ENCODE measurements at places on chromosomes 5 and 9.

DNA sequence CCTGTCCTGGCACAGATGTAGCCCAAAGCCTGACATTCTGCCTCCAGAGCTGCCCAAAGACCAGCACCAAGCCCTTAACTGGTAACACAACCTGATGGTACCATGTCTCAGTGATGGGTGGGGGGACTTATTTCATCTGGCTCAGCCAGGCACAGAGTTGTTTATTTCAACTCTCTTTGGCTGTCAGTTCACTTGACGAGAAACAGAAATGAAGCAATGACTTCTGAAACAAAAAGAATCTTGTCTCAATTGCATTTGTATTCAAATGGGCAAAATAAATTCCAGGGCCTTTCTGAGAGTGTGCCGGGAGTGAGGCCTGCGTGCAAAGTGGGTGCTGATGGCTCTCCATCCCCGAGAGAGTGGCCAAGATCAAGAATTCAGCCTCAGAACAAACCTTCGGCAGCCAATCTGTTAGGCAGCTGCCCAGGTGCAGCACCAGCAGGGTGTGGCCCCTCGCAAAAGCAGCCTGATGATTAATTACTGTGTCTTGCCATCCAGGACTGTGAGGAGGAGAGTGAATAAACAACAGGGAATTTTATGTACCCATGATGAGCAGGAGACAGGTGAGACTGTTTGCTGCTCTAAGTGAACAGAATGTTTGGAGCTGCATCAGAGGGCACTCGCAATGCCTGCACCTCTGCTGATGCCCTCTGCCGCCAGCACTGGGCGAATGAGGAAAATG lies 238.0 kb downstream of the HSPA4 start:
- DNase-seq = no peak

- DNase-seq = no peak
Observed at GRCh38 chr9:115306865-115307264, 188.9 kb upstream of the TNC start.

DNA sequence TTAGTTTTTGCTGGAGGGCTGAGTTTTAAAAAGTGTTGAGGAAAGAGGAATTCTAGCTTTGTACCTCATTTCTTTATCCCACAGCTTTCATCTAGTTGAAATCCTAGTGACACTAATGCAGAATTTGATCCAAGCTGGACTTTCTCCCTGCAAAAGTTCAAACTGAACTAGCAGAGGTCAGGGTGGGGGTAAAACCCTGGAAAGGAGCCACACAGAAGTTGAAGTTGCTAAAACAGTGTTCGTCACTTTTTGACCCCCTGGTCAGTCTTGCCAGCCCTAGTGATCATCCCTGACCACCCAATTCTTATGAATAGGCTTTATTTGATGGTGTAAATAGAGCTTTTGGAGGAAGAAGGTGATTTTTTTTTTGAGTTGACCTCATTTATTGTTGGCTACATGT lies 390.4 kb downstream of the TMEM38B start:
- no peak for DNase-seq

- DNase-seq = no peak
Observed at GRCh38 chr9:113763429-113763828, 112.7 kb upstream of the ZNF618 start.

DNA sequence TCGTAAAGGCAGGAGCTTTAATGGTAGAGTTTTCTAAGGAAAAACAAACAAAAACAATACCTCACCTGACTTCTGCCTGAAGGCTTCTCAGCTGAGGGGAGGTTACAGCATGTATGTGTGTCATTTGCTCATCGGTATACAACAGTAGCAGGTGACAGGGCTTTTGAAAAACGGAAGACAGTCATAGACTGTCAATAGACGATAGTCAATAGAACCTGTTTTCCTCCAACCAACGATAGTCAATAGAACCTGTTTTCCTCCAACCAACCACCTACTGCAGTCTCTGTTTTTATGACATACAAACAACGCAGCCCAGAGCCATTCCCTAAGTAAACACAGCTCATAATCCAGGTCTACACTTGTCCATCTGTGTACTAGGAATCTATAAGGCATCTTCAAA lies 74.6 kb downstream of the RETREG1 start:
- no peak for DNase-seq

- DNase-seq = no peak
Observed at GRCh38 chr5:151097820-151098767, 17.3 kb upstream of the TNIP1 start.

DNA sequence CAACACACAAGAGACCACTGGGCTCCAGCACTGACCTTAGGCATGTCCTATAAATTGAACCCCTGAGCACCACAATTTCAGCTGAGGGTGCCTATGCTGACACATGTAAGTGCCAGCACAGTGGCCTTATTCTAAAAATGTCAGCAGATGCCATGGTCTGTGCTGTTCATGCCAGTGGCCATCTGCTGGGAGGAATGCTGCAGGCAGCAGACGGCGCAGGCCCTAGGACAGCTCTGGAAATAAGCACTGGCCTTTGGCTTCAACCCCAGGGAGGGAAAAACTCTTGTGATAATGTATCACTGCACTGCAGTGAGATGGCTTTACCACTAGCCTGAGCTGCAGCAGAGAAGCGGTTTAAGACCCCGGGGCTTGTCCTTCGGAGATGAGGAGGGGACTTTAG lies 98.5 kb downstream of the SYK start:
- no peak for DNase-seq

DNA sequence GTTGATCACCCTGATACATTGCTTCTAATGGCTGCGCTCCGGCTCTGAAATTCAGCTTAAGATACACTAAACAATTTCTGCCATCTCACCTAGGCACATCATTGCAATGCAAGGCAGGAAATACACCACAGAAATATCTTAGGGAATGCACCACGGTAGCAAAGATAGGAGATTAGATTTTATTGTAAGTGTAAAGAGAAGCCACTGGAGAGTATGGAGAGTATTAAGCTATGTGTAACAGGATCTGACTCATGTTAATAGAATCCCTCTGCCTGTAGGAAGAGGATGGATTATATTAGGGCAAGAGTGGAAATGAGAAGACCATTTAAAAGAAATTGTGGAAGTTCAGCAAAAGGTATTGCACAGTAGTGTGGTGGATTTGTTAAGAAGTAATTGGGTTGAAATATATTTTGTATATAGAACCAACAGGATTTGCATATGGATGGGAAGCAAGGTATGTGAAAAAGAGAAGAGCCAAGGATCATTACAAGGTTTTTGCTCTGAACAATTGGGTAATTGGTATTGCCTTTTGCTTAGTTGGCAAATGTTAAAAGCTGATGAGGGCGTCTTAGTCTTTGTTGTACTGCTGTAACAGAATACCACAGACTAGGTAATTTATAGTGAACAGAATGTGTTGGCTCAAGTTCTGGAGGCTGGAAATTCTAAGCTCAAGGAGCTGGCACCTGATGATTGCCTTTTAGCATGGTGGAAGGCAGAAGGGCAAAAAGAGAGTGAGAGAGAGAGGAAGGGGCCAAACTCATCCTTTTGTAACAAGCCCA lies 636.1 kb downstream of the PSAT1 start:
- no peak for DNase-seq

DNA sequence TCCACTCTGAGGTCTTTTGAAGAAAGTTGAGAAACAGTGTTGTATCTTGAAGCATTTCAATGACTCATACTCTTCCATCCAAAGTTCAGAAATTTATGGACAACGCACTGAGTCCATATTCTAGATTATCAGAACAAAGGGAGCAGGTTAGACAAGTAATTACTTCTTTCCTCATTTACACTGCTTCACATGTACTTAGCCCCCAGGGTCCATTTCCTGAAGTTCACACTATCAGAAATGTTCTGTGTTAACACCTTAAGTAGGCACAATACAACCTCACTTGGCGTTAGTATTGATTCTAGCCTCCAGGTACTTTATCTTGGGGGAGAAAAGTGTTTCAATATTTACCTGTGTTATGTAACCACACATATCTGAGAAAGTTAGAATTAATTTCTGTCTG lies 487.9 kb upstream of the DMAC1 start:
- DNase-seq = no peak

DNA sequence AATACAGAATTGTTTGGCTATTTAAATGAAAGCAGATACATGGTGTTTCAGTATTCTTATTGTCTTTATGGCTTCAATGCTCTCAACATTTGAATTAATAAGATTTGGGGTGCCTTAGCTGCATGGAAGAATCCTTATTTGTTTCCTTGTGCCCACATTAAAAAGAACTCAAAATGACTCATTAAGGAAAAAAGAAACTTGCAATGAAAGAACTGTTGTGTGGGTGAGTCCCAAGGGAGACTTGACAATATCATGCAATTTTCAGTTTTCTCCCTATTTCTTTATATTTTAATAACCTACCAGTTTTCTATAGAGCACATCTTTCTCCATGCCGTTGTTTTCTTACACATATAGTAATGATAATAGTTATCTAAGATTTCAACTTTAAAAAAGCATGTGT lies 404.0 kb downstream of the PDE4D start:
- no peak for DNase-seq

DNA sequence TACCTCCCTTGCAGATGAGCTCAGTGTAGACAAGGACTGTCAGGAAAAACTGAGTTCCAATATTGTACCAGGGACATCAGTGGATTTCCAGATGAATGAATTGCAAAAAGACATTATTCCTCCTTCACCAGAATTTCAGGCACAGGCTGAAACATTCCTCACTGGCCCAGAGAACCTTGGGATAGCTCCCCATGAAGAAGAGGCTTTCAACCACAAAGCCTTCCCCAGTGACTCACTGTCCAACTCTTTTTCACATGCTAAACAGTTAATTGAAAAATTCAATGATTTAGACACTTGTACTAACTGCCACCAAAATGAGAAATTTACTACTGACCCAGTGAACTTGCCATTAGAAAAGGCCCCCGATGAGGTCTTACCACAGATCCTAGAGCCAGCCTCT lies 144.5 kb downstream of the UNC13B start:
- no peak for DNase-seq

DNA sequence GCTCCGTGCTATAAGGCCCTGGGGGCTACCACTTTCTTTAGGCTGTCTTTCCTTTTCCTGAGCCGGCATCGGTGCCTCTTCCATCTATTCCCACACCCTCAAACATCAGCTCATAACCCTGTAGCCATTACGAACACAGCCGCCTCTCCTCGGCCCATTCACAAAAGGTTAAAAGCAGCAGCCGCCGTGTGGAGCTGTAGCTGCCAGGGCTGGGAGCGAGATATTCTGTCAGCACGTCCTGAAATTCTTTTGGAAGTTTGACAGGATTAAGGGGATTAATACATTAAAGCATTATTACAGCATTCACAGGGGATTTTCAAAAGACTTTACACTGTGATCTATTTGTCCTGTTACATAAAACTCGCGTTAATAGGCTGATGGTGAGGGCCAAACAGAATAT lies 428.2 kb downstream of the CDK5RAP2 start:
- DNase-seq = no peak

- no peak for DNase-seq
Observed at GRCh38 chr5:158840193-158840592, 259.5 kb downstream of the EBF1 start.

GRCh38 chr9:26856413-26857032 lies 36.1 kb downstream of the CAAP1 start:
- no peak for DNase-seq

DNA sequence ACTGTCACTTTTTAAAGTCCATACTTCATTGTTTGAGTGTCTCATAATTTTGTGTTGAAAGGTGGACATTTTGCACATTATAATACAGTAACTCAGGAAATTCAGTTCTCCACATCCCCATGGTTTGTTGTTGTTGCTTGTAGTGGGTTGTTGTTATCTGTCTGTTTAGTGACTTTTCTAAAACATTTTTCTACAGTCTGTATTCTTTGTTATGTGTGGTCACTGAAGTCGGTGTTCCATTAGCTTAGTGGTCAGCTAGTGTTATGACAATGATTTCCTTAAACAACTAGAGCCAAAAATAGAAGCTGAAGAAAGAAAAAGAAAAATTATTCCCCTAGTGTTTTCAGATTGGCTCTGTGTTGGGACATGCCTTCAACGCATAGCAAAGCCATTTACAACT lies 5.6 kb upstream of the IL33 start:
- no peak for DNase-seq

GRCh38 chr9:14692470-14693250 lies 572 bp downstream of the ZDHHC21 start:
- no peak for DNase-seq

GRCh38 chr5:78521455-78521854 lies 127.1 kb downstream of the LHFPL2 start:
- DNase-seq = no peak

DNA sequence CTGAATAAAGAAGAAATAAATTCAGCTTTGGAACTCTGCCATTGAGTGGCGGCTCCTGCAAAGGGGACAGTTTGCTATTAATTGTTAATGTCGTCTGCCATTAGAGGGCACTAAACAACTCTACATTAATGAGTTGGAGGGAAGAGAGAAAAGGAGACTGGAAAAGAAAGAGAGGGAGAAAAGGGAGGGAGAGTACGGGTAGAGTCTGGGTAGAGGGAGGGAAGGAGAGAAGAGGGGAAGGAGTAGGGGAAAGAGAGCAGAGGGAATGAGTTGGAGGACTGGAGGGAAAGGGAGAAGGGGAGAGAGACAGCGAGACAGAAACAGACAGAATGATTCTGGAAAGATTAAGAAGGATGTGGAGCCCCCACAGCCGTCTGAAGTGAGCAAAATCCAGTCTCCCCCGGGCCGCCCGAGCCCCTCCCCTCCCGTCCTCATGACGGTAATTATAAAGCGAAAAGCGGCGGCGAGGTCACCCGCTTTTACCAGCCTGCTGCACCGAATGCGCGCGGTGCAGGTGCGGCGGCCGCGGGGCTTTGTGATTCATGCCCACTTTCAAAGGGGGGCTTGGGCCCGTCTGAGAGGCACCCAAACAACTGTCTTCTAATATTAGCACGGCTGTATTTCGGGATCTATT lies 1.9 kb upstream of the FST start:
- no peak for DNase-seq

DNA sequence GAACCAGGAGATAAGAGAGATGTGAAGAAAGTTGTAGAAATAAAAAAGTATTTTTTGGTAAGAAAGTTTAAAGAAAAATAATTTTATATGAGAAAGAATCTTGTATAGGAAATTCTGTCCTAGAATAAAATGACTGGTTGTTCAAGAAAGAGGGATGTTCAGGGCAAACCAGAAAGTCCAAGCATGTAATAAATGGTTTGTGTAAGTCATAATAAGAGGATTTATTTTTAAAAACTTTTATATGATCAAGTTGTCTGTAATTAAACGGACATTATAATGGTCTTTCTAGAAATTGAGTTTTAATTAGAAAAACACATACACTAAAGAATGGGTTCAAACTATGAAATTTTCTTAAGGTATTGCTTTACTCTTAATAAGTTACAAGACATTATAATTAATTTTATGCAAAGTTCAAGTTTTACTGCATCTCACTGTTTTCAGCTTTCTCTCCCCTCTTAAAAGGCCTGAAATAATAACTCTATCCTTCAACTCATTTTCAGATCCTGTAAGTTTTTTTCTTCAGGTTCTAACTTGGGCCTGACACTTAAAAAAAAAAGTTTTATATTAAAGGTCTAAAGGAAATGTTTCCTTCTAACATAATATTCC lies 56.1 kb upstream of the ZNF300 start:
- no peak for DNase-seq

DNA sequence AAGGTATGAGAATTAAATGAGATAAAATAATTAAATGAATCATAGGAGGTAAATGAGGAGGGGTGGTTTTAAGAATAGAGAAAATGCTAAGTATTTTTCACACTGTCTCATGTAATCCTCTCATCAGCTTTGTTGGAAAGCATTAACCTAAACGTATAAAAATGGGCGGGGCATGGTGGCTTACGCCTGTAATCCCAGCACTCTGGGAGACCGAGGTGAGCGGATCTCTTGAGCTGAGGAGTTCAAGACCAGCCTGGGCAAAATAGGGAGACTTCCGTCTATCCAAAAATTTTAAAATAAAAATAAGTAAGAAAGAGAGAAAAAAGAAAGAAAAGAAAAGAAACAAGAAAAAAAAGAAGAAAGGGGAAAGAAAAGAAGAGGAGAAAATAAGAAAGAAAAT lies 1.9 kb upstream of the RFK start:
- DNase-seq = no peak

Data from activated naive CD4-positive, alpha-beta T cell (primary cell).